Activated B cell treated with CpG ODN at 0.5 μM for 24 hours (primary cell): ENCODE measurements at places on chromosomes 6 and 20. TPM values are rescaled to one million over a fixed set of nuclear protein-coding genes. Genes with fewer than 3 reads are reported as not detected.

- DNase-seq = no peak
- no peaks in the 10 kb centered on the region for H3K4me1 ChIP-seq
- H3K27me3 ChIP-seq = no peaks in the 10 kb centered on the region
- no peak overlapping the region for H3K27ac ChIP-seq
- no peaks in the 10 kb centered on the region for H3K36me3 ChIP-seq
Observed at GRCh38 chr20:11248687-11249638, 575.2 kb upstream of the JAG1 start.

GRCh38 chr6:49841424-49841823 lies 24.9 kb downstream of the CRISP1 start:
- no peaks in the 10 kb centered on the region for H3K36me3 ChIP-seq
- H3K4me1 ChIP-seq = no peaks in the 10 kb centered on the region
- no peak overlapping the region for H3K4me3 ChIP-seq
- no peak overlapping the region for H3K27ac ChIP-seq

DNA sequence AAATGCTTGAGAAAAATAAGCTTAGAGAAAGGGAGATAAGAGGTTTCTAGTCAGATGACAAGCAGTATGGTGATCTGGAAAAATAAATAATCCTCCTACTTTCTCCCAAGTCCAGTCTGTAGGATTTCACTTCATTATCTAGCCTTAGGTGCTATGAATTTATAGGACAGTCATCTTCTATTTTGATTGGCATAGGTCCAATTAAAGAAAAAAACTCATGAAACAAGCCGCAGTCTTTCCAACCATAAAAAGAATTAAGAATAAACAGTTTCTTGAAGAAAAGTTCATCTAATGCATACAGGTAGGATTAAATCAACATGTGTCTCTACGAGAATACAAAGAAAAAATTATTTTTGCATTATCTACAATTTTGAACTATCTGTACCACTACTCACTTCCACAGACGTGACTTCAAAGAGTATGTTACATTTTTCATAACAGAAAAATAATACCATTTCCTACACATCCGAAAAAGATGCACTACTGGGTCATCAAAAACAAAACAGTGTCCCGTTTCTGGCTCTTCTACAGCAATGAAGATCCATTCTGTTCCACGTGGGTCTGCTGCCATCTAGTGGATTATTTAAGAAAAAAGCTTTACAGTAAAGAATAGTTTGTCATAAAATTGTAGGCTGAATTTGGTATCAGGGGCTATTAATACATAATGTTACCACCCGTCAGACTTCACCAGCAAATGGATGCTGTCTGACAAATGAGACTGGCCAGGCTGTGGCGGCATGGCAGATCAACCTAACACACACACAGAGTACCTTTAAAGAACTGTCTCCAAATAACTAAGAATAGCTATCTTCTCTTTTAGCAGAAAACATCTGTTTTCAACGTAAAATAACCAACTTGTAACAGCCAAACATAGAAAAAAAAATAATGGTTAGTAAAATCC lies 28.9 kb downstream of the STX7 start:
- no peak for DNase-seq
- peaks cover 85% of the 10 kb centered on the region for H3K4me1 ChIP-seq
- H3K36me3 ChIP-seq = peaks cover 62% of the 10 kb centered on the region
- peak overlapping the region; percentile 61 for H3K4me3 ChIP-seq

GRCh38 chr20:31716818-31717477 lies 5.7 kb downstream of the BCL2L1 start:
- peak overlapping the region; percentile 82 for H3K4me3 ChIP-seq
- no peak for DNase-seq
- no peaks in the 10 kb centered on the region for H3K27me3 ChIP-seq
- peaks cover 80% of the 10 kb centered on the region for H3K4me1 ChIP-seq

DNA sequence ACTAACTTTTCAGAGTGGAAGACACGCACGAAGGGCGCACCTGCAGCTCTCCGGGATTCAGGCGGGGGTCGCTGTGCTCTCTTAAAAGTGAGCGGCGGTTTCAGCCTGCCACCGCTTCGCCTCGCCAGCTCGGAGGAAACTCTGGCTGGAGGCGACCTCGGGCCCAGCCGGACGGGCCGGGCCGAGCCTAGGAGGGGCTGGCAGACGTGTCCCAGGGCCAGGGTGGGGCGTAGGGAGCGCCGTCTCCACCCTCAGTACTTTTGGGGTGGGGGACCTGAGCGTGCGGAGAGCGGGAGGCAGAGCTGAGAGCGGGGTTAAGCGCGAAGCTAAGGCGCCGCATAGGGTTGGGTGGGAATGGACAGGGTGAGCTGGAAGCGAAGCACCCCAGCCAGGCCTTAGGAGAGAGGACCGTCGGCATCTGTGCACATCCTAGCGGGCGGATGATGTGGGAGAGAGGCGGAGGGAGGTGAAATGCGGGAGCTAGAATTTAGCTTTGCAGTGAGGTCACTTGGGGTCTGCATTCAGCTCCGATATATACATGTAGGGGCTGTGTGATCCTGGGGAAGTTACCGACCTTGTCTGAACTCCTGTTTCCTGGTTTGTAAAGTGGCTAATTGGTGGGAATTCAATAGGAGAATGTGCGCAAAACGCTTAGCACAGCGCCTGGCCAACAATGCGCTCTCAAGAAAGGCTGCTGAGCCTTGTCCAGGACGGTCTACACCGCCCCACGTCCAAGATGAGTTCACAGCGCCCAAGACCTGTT lies 6.5 kb upstream of the TFAP2A start:
- DNase-seq = no peak
- H3K4me1 ChIP-seq = peaks cover 17% of the 10 kb centered on the region
- H3K36me3 ChIP-seq = peaks cover 5% of the 10 kb centered on the region
- H3K27ac ChIP-seq = no peak overlapping the region
- H3K27me3 ChIP-seq = peaks cover 71% of the 10 kb centered on the region

Gene MYLK4
- total RNA-seq = 0.49 and 0.58 TPM in 2 replicates

Gene MEP1A
- total RNA-seq = not detected in 2 replicates

Gene TCF21
- total RNA-seq = not detected in 2 replicates

Gene SF3B5
- total RNA-seq = 144 and 147 TPM in 2 replicates

Gene MCCD1
- total RNA-seq = not detected in 2 replicates

Gene MUC21
- not detected in 2 replicates for total RNA-seq
